Cardiac muscle cell (in vitro differentiated cells and primary cell): ENCODE measurements at places on chromosomes 6 and 20. TPM values are rescaled to one million over a fixed set of nuclear protein-coding genes. Genes with fewer than 3 reads are reported as not detected.

- no peak for DNase-seq
These were observed 1.5 kb upstream of the TNXB start for GRCh38 chr6:32110632-32111031.

GRCh38 chr20:15911581-15911980, 661.7 kb downstream of the KIF16B start:
- DNase-seq = no peak

GRCh38 chr20:49405062-49405683, 77.3 kb downstream of the KCNB1 start:
- no peak for DNase-seq

DNA sequence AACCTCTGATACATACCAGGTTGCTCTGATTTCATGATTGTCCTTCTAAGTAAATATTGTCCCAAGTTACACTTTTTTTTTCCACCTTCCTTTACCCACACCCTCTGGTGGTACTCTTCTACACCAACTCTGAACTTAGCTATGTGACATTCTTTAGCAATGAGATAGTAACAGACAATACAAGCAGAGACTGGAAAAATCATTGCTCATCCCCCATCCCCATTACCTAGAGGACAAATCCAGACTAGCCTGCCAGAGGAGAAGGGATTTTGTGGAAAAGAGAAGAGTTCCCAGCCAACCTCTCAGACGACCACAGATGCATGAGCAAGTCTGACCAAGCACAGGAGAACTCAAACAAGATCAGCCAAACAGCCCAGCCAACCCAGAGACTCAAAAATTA, 32.8 kb upstream of the TFAP2B start:
- DNase-seq = no peak

- DNase-seq = no peak
These were observed 23.9 kb upstream of the VEGFA start for GRCh38 chr6:43746071-43746470.

GRCh38 chr6:146997062-146997461, 207.2 kb upstream of the STXBP5 start:
- DNase-seq = peak; percentile 69

LY6G6F gene
- not detected in 2 replicates for total RNA-seq

RCAN2 gene
- 33.8 and 44.9 TPM in 2 replicates for total RNA-seq

TINAG gene
- not detected in 2 replicates for total RNA-seq

PDYN gene
- total RNA-seq = 0.33 and 0.95 TPM in 2 replicates
